Lower lobe of right lung (tissue), 2 donors: ENCODE measurements at places on chromosomes 6 and 20.

- DNase-seq, result no peak
Measured at GRCh38 chr6:74734901-74735300, 471.0 kb downstream of the COL12A1 start.

DNA sequence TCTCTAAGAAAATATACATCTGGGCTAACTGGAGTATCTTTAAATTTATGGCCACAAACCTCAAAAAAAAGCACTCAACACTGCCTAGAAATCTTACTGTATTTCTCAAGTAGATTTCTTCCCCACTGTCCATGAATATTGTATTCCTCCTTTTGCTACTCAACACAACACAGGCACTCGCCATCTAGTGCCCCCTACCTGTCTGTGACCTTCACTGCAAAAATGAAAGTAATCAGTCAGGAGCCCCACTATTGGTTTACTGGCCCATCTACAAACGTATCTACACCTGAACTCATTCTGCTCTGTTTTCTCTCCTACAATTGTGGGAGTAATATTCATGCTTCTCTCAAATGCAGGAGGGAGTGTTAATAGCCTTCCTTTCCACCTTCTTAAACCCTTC lies 58.3 kb downstream of the LY86 start:
- DNase-seq, result no peak

DNA sequence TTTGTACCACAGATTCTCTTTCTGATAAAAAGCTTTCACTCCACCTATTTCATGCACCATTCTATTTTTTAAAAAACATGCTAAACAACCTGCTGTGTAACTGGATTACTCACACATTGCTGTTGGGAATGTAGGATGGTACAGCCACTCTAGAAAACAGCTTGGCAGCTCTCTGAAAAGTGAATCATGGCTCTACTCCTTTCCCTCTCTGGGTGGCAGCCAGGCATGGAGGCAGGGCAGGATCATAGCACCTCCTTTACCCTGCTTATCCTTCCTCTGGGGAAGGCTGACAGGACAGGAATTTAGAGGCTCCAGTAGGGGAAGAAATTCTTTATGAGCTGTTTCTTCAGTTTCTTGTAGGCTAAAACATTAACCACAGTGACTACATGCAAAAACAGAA lies 6.7 kb upstream of the VNN2 start:
- no peak for DNase-seq

DNA sequence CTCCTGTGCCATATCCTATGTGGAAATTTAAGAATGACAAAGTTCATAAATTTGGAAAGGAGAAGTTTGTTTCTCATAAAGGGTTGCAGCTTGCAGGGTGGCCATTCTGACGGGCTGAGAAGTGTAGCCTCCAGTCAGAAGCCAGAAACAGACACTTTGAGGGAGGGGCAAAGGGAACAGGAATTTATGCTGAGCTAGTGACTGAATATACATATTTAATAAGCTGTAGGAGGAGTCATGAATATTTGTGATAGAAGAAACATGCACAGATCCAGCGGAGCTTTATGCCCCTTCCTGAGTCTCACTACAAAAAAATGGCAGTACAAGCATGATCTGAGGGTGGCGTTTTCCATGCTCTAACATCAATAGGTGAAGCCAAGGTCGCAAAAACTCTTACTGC lies 798.3 kb downstream of the KIF16B start:
- DNase-seq, result no peak

- no peak for DNase-seq
Measured at GRCh38 chr6:158627940-158628211, 16.7 kb downstream of the DYNLT1 start.

- DNase-seq, result no peak
Measured at GRCh38 chr6:125846292-125847024, 55.7 kb downstream of the NCOA7 start.

- no peak for DNase-seq
Measured at GRCh38 chr20:47117371-47117770, 222.7 kb downstream of the EYA2 start.

DNA sequence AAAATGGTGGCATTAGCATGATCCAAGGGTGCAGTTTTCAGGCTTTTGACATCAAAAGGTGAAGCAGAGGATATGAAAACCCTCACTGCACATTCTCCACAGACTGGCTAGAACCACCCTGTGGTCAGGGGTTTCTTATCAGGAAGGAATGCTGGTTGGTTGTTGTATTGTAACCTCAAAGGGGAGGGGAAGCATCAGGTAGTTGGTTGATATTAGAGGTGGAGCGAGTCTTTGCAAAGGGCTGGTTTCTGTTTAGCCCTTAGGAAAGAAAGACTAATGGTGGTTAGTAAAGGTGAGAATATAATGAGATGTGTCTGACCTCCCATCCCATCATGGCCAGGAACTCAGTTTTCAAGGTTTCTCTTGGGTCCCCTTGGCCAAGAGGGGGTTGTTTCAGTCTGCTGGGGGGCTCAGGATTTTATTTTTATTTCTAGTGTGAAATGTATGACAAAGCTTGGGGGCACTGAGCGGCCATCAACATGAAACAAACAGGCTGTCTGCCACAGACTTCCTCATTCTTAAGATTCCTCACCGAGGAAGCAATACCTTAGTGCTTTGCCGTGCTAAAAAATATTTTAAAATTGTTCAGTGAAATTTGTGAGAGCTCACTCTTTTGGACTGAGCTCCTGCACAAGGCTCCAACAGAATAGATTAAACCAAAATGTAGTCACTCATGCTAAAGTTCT lies 47.5 kb upstream of the PROKR2 start:
- DNase-seq, result no peak

DNA sequence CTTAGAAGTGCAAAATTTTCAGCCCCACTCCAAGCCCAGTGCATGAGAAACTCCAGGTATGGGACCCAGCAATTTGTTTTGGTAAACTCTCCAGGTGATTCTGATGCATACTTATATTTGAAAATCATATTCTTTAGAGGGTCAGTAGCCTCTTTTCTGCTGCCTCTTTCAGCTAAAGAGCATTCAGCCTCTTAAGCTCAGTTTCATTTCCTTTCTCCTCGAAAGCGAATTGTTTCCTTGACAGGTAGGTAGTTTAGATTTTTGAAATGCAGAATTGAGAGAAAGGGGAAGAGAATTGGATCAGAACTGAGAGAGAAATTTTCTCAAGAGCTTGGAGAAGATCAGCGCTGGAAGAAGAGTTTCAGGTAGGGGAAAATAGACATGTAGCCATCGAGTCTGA lies 995.8 kb upstream of the FLRT3 start:
- no peak for DNase-seq

GRCh38 chr6:3326981-3327380 lies 68.2 kb downstream of the PSMG4 start:
- no peak for DNase-seq

GRCh38 chr6:19102936-19103335 lies 715.8 kb downstream of the RNF144B start:
- no peak for DNase-seq

DNA sequence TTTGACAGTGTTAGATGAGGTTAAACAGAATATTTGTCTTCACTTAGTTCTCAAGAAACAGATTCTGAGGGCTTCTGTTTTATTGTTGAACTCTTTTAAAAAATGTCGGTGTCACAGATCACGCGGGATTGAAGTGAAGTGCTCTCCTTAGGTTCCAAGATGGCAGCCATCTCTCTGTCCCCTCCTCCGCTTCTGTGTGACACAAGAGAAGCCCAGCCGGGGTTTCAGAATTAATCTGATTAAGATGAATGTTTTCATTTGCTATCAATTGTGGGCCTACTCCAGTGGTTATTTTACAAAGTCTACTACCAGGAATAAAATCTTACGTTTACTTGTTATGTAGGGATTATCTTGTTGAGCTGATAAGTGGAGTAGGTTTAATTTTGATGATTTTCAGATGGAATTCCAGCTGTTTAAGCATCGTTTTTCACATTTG lies 10.9 kb downstream of the HIVEP1 start:
- DNase-seq, result no peak

DNA sequence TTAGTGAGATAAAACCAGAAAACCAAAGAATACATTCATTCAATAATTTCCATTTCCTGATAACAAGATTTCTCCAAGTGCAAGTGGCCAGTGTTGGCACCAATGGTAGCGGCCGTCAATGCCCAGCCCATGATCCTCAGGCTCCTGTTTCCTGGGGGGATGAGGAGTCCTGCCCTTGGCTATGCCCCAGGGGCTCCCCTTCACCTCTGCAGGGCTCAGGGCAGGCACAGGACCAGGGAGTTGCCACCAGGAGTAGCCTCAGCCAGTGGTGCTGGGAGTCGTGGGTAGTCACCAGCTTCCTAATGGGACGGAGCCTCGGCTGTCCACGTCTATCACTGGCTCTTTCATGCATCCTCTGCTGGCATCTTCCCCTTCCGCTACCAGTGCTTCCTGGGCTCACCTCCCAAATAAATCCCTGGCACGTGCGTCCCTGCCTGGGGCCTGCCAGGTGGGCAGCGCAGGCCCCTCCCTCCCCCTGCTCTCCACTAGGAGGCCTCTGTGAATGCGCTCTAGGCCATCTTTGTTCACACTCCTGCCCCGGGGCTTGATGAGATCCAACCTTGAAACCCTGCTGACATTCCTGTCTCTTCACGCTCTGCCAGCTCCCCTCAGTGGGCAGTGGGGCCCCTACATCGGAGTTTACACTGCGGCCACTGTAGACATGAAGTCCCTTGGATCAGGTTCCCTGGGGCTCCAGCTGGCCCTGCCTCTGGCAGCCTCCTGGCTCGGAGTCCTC lies 215.7 kb downstream of the SYNDIG1 start:
- DNase-seq, result no peak

- no peak for DNase-seq
Measured at GRCh38 chr20:4901031-4901818, 100.1 kb downstream of the SLC23A2 start.

- DNase-seq, result no peak
Measured at GRCh38 chr20:3181270-3181669, 7.9 kb upstream of the LZTS3 start.

- no peak for DNase-seq
Measured at GRCh38 chr6:150622941-150623874, 23.5 kb downstream of the PLEKHG1 start.

- peak; percentile 81 for DNase-seq
Measured at GRCh38 chr6:28161410-28162079, 19.9 kb downstream of the ZKSCAN8 start.

DNA sequence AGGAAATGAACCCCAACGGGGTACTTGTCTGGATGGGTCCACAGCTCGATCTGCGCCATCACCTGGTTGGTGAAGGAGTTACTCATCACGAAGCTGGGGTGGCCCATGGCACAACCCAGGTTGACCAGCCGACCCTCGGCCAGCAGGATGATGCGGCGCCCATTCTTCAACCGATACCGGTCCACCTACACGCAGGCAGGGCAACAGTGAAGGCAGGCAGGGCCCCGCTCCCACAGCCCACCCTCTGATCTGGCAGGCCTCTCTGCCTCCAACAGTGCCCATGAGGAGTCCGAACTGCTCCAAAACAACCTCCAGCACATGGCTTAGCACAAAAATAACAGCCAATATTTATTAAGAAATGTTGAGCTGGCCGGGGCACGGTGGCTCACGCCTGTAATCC lies 17.7 kb downstream of the AHCY start:
- no peak for DNase-seq

- no peak for DNase-seq
Measured at GRCh38 chr6:45253453-45253852, 74.7 kb upstream of the RUNX2 start.

- no peak for DNase-seq
Measured at GRCh38 chr6:113802779-113803178, 54.4 kb upstream of the MARCKS start.

DNA sequence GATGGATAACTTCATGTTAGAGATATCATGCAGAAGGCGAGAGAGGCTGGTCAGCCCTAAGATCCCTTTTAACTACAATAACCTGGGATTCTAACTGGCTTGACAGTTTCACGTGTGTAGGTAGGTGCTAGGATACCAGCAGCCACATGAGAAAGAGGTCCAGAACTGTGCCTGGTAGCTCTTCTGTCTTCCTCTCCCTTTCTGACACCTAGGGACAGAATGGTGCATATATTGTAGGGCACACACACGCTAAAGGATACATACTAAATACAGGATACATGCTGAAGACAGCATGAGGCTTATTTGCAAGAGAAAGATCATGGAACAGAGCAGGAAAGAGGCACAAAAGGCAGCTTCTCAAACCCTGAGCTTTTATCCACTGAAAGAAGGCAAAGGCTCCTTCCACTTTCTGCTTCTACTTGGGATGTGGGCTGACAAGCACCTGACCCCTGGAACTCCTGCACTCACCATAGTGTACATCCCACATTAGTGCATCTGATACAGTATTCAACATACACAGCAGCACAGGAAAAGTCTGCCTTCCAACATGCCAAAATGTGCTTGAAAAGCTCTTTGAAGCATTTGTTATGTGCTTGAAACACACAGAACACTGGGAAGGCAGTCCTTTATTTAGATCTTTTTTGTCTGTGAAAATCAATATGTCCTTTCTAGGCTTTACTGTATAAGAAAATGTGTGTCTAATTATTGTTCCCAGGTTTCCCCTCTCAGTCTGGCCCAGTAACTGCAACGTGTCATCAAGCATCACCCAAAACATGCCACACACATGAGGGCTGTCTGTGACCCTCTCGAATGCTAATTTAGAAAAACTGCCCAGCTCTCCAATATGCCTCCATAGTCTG lies 3.2 kb downstream of the SLC22A23 start:
- DNase-seq, result no peak

DNA sequence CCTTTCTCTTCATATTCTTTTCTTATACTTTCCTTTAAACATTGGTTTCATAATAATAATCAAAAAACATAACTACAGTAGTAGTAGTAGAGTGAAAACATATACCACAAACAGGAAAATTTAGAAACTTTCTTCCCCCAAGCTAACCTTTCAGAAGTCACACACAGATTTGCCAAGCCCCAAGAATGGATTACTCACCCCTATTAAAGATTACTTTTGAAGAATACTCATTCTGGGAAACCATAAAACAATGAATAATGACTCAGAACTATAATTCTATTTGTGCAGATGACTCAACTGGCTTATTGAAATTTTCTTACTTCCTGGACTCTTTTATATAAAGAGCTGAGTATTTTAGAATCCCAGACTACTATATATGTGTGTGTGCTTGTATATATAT lies 119.4 kb upstream of the GJE1 start:
- no peak for DNase-seq

DNA sequence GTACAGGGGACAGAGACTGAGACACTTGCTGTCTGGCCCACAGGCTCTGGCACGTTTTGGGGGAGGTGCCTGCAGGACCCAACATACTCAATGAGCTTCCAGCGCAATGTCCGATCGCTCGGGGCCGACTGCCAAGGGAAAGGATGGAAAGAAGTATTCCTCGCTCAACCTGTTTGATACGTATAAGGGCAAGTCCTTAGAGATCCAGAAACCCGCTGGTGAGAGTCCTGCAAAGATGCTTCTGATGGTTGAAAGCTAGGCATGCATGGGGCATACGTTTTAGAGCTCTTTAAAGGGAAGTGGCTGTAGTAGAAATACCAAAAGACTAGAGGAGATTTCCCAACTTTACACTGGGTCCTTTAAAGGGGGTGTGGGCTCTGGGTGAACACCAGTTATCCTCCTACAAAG lies 2.2 kb downstream of the PRRC2A start:
- DNase-seq, result peak; percentile 66

GRCh38 chr6:163600331-163600730 lies 185.8 kb downstream of the QKI start:
- no peak for DNase-seq
